ENCODE measurements at places on chromosomes 1 and 21.

GRCh38 chr1:8456308-8456912 is 138.5 kb downstream of the SLC45A1 start:
- DNase-seq: no peak

DNA sequence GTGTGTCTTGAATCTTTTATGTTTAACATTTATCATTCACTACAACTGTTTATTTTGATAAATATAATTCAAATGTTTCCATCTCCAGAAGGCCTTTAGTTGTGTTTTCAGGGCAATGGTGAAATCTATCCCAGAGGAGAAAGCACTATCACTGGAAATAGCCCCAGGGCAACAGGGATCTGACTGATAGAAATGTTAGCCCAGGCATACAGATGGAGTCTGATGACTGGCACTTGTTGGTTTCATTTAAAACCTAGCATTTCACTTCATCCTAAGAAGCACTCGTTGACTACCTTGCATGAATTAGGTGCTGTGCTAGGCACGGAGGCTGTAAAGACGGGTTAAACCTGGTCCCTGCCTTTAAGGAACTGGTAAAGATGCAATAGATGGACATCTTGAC is 103.1 kb downstream of the C1orf21 start:
- DNase-seq: no peak

GRCh38 chr1:99279525-99279924 is 15.2 kb downstream of the PLPPR4 start:
- DNase-seq: no peak

DNA sequence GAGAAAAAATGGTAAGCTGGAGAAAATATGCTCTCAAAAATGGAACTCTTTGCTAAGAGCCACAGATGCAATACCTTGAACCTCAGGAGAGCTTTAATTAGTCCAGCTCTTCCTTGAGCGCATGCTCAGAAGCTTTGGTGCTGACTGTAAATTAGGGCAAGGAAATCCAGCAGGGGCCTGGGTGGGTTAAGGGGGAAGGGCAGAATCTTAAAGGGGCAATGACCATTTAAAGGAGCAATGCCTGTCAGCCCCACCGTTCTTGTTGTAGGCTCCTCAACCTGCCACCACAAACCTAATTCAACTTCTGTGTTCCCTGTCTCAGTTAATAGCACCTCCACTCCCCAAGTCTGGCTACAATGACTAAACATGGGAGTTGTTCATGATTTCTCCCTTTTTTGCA is 6.8 kb upstream of the SLC22A15 start:
- no peak for DNase-seq

DNA sequence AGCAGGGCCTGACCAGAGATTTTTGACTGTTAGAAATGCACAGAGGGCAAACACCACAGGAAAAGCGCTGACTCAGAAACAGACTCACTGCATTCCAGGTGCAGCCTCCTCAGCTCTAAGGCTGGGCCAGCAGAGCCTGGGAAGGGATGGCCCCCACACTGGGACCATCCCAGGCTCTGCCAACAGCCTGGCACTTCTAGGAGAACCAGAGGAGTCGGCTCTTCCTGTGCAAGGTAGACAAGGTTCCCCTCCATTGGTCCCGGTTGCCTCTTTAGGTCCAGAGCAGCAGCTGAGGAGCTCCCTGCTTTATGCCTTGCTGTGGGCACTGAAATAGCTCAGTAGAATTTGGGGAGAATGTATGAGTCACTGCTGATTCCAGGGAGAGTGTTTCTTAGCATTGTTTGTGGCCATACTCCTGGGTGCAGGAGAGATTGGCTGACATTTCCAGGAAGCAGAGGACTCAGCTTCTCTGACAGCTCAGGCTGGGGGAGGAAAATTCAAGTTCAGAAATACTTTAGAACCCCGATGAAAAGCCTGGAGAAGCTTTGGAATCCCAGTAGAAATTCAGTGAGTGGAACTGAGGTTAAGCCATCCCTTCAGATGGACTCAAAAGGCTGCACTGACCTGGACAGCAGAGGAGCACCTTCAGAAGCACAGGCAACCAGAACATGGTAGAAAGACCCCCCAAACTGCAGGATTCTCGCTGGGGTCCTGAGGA is 19.7 kb downstream of the PRAMEF1 start:
- DNase-seq: no peak

DNA sequence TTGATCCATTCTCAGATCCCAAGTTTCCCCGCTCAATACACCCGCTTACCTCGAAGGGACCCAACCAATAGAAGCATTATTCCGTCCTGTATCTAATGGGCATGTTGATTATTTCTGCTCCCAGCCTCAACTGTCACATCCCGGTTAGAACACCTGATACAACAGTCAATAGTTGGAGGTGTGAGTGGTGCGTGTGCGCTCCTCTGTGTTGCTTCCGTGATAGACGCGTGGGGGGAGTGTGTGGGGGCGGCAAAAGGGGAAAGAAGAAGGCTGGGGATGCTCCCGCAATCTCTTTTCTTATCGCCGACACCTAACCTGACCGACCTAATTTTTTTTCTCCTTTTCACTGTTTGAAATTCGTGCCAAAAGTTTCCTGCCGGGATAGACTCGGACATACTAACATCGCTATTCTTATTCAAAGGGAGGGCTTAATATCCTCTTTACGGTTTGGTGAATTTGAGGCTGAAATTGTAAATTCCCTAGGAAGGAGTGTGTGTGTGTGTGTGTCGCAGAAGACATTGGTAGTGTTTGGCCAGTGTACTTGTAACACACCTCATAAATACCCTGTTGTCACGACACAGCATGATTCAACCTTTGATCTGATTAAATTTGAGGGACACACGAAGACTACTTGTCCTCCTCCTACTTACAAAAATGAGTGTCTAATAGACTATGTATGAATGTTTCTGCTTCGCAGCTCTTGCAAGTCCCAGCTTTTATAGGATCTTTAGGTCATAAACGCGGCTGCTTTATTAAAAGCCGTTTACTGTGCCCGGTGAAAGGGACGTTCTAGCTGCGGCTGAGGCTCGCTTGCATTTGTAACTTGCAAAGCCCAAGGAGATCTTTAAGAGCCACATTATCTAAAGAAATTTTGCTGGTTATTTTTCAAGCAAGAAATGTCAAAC is 1.5 kb upstream of the PROX1 start:
- DNase-seq: no peak

- no peak for DNase-seq
Observed at GRCh38 chr1:95380909-95381308, 146.9 kb downstream of the RWDD3 start.

- DNase-seq: no peak
Observed at GRCh38 chr1:214241060-214241459, 39.9 kb upstream of the SMYD2 start.

DNA sequence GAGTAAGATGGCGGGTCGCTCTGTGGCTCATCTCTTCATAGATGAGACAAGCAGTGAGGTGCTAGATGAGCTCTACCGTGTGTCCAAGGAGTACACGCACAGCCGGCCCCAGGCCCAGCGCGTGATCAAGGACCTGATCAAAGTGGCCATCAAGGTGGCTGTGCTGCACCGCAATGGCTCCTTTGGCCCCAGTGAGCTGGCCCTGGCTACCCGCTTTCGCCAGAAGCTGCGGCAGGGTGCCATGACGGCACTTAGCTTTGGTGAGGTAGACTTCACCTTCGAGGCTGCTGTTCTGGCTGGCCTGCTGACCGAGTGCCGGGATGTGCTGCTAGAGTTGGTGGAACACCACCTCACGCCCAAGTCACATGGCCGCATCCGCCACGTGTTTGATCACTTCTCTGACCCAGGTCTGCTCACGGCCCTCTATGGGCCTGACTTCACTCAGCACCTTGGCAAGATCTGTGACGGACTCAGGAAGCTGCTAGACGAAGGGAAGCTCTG is 2.4 kb downstream of the TNFAIP8L2 start:
- DNase-seq: no peak

DNA sequence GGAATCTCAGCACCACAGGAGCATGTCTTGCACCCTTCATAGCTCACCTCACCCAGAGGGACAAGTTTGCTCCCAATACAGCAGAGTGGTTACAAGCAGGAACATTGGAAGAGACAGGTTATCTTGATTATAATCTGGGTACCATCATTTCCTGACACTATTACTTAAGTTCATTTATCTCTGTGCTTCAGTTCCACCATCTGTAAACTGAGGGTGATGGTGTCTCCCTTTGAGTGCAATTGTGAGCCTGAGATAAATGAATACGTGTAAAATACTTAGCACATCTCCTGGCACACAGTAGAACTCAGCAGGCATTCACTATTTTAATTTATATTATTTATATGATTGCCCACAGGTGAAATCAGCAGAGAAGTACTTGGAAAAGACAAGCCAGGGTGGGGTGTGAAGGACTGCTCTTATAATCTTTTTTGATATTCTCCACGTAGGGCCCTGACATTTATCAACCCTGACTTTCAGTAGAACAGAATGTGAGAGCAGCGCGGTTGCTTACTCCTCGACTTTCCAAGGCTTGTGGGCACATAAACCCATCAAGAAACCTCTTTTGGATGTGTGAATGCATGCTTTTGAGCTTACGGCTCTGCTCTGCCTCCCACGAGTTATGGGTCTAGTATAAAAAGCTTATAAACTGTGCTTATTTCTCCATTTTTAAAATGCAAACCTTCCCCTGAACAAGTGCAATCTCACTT is 34.9 kb downstream of the DUSP10 start:
- DNase-seq: no peak

- DNase-seq: no peak
Observed at GRCh38 chr1:117014209-117014608, 12.6 kb downstream of the CD101 start.

- DNase-seq: no peak
Observed at GRCh38 chr1:55898181-55898580, 681.2 kb downstream of the PLPP3 start.

GRCh38 chr1:26300578-26301275 is 5.7 kb downstream of the UBXN11 start:
- no peak for DNase-seq

DNA sequence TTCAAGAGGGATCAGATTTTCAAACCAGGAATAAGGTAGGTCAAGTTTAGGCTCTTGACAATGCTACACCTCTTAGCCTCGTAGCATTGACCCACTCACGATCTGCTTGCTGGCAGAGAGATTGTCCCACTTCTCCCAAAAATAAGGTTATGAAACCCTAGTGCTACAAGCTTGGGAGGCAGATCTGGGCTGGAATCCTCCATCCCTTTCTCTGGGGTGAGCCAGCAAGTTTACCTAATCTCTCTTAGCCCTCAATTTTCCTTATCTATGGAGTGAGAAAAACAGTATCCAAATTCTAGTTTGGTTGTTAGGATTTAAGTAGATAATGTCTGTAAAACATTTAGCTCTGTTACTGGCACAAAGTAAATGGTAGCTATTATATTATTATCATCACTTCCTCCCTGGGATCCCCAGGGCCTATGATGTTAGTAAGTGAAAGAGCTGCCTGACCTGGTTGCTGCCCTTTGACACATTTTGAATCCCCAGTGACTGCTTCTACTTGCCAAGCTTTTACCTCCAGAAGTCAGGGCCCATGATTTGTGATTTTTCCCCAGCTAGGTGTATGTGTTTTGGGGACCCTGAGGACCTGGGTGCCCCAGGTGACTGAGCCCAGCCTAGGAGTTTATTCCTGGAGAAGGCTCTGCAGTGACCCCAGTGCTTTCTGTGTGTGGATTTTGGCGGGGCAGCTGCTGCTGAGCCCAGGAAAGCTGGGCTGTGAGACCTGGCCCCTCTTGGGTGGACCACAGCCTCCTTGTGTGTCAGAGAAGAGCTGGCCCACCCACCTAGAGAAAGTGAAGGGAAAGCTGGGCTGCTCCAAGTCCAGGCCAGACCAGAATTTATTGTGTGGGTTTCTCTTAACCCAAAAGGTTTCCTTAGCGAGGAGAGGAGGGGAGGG is 48.2 kb upstream of the VANGL1 start:
- DNase-seq: no peak

GRCh38 chr1:108059945-108060344 is 95.0 kb upstream of the VAV3 start:
- no peak for DNase-seq

DNA sequence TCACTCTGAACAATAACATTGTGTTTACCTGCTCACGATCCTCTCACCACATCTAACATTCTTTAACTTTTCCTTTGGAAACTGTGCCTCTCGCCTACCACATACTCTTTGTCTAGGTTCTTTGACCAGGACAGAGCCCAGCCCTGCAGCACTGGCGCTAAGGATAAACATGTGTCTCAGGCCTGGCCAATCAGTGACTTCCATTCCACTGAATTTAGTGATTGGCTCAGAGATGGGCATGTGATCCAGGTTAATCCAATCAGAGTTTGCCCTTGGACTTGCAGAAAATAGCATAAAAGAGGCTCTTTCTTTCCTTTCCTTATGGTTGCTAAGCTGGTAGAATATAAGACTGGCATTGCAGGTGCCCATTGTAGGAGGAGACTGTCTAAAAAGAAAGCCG is 605.7 kb downstream of the MATN1 start:
- no peak for DNase-seq

GRCh38 chr1:234619071-234619480 is 9.1 kb upstream of the IRF2BP2 start:
- DNase-seq: no peak

DNA sequence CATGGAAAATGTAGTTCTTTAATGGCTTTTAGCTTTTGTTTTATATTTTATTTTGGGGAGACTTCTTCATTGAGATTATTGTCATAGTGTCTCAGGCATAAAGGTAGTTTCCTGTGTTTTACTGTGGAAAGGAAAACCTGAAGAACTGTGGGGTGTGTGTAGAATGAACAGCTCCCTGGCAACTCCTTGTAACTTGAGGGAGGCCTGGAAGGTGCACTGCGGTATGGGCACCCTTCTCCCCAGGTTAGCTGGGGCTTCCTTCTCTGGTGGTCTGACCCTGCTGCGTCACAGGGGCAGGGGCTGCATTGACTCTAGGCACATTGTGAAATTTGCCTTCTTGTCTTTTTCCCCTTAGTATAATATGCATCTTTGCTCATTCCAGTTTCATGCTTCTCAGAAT is 1.7 kb downstream of the ATP1B1 start:
- DNase-seq: no peak

DNA sequence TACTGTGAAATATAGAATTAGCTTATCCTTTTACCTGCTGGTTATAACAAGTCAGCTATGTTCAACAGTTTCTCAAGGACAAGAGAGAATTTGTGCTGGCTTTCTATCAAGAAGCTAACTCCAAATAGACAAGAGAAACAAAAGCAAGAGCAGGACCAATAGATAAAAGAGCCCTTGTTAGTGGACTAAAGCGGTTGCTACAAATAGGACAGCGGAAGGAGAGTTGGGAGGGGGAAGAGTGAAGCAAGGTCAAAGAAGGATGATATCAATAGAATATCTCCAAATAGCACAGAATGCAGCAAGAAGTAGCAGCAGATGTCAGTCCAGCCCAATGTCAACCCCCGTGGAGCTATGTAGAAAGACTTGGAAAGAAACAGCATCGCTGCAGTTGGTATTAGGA is 53.0 kb upstream of the AKT3 start:
- DNase-seq: peak; percentile 31

- no peak for DNase-seq
Observed at GRCh38 chr1:188889166-188889565, 1588.5 kb downstream of the BRINP3 start.

DNA sequence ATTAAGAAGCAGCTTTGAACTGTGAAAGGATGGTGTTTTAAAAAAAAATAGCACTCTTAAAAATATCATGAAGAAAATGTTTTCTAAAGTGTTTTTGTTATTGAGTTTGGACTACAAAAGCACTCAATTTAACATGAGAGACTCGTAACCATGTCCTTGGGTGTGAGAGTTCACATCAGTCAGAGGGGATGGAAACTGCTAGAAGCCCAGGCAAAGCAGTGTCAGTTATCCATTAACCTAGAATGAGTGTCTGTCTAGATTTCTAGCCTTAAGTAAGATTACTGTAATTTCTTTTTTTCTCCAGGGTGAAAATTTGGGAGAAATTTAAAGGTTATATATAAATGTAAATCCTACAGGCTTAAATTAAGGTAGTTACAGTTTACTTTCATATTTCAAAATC is 31.7 kb downstream of the SLC5A9 start:
- no peak for DNase-seq

- DNase-seq: no peak
Observed at GRCh38 chr21:17610911-17611310, 1.8 kb downstream of the BTG3 start.
